ENCODE measurements at places on chromosomes 4 and X. TPM values are rescaled to one million over a fixed set of nuclear protein-coding genes. Genes with fewer than 3 reads are reported as not detected.

GRCh38 chr4:143773998-143774895 lies 73.8 kb upstream of the FREM3 start:
- peak; percentile 26 for DNase-seq

- no peak for DNase-seq
Measured at GRCh38 chr4:113243312-113243711, 193.9 kb downstream of the ANK2 start.

- no peak for DNase-seq
Measured at GRCh38 chr4:8600686-8601085, 8.1 kb downstream of the CPZ start.

DNA sequence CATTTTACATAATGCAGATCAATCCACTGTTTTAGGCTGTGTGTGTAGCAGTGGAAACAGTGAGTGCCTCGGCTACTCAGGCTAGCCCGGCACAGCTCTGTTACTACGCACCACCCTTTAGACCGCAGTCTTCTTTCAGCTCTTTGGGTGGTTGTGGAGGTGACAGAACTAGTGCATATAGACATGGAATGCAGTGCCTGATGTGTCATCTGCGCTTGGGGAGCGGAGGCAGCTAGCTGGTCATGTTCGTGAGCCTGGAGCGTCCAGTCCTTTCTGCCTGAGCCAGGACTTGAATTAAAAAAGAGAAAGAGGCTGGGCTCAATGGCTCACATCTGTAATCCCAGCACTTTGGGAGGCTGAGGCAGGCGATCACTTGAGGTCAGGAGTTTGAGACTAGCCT lies 4.8 kb downstream of the TBC1D14 start:
- no peak for DNase-seq

DNA sequence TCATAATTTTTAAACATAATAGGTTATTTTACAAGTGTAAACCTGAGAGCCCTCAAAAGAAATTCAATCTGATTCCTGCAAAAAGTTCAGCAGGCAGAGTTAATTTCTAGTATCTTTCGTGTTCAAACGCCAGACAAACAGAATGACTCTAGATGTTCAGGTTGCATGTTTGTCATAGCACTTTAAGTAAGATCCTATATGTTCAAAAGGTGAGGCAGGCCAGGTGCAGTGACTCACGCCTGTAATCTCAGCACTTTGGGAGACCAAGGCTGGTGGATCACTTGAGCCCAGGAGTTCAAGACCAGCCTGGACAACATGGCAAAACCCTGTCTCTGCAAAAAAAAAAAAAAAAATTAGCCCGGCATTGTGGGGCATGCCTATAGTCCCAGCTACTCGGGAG lies 1.1 kb upstream of the RASSF6 start:
- DNase-seq = no peak

GRCh38 chr4:7963691-7964090 lies 24.0 kb upstream of the AFAP1 start:
- DNase-seq = no peak

DNA sequence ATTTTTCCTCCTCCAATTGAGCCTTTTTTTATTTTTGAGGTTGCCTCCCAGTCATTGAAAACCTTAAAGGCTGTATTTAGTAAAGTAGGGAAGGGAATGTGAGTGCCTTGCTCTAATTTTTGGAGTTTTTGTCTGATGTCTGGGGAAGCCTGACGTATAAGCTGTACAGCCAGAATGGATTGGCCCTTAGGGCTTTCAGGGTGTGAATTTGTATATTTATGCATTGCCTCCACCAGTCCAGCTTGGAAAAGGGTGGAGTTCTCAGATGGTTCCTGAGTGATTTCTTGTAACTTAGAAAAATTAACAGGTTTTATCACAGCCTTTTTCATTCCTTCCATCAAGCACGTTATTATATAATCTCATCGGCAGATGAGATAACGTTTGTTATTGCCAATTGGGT lies 8.6 kb upstream of the IL9R start:
- no peak for DNase-seq

The PNMA6F gene
- not detected for total RNA-seq

The AFP gene
- total RNA-seq = not detected

The SH3D19 gene
- total RNA-seq = 39.4 TPM
